GM23248 (cell line): ENCODE measurements at places on chromosomes 13 and 19.
A peak's percentile ranks its signal among the peaks of the same experiment; 100 is the strongest.

DNA sequence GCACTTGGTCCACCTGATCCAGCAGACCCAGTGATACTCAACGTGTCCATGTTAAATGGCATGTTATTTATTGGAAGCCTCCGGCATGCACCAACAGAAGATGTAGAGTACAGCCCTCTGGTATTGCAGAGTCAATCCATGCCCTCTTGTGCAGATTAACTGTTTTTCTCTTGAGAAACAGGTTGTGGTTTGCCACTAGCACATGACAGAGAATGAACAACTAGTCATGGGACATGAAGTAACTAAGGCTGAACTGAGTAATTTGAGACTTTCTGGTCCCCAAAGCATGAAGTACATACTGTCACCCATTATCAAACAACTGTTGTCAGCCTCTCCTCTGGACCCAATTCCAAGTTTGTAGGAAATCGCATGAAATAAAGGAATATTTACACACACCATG, 3.2 kb downstream of the ZNF562 start:
- no peak for DNase-seq

DNA sequence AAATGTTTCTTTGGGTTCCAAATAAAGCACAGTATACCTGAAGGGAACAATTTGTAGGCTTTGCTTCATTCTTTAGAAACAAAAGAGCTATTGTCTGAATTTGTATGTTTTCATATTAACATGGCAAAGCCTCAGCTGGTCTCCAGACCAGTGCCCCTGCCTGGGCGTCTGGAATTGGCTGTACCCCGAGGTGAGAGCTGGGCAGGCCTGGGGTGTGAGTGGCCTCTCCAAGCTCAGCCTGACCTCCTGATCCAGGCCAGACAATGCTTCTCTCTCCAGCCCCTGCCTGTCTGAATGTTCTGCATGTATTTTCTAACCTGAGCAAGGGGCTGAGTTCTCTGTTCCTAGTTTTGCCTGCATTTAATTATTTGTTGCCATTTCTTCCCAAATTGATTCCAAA, 66.3 kb upstream of the MCF2L start:
- no peak for DNase-seq

GRCh38 chr13:32036126-32036695, 4.6 kb downstream of the FRY start:
- DNase-seq = no peak

- no peak for DNase-seq
These were observed 8.2 kb downstream of the SPPL2B start for GRCh38 chr19:2336528-2337328.

- DNase-seq = peak; percentile 48
These were observed 80.9 kb upstream of the UQCRFS1 start for GRCh38 chr19:29293736-29294342.

DNA sequence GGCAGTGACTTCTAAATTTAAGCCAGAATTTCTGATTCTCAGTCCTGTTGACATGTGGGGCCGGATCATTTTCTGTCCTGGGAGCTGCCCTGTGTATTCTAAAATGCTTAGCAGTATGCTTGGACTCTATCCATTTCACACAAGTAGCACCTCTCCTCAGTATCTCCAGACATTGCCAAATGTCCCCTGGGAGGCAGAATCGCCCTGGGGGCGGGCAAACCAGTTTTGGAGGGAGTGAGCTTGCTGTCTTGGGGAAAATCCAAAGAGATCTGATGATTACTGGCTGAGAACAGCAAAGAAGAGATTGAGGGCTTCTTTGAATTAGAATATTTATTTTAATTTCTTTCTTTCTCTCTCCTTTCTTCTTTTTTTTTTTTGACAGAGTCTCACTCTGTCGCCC, 16.4 kb downstream of the VAV1 start:
- DNase-seq = no peak

GRCh38 chr13:31001647-31002046, 69.2 kb downstream of the TEX26 start:
- no peak for DNase-seq

GRCh38 chr13:31790992-31791391, 51.7 kb downstream of the RXFP2 start:
- DNase-seq = peak; percentile 36

DNA sequence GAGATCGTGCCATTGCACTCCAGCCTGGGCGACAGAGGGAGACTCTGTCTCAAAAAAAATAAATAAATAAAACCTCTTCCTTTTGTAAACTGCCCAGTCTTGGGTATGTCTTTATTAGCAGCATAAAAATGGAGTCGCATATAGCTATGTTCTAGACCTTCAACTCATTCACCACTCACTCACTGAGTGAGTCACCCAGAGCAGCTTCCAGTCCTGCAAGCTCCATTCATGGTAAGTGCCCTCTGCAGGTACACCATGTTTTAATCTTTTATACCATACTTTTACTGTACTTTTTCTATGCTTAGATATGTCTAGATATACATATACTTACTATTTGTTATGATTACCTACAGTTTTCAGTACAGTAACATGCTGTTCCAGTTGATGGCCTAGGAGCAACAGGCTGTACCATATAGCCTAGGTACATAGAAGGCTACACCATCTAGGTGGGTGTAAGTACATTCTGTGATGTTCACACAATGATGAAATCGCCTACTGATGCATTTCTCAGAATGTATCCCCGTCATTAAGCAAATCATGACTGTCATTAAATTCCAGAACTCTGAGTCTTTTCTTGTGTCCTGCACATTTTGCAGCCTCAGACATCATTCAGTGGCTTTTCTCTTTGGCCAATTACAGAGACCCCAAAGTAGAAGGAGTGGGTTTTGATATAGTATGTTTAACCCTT, 13.7 kb upstream of the FARP1 start:
- DNase-seq = peak; percentile 82

GRCh38 chr13:40158218-40158617, 502.8 kb downstream of the COG6 start:
- peak; percentile 46 for DNase-seq

GRCh38 chr19:15944401-15944800, 4.4 kb upstream of the OR10H4 start:
- DNase-seq = no peak

GRCh38 chr13:110444226-110444653, 117.3 kb downstream of the RAB20 start:
- DNase-seq = no peak

- DNase-seq = peak; percentile 86
These were observed 5.2 kb downstream of the SPATA13 start for GRCh38 chr13:24165746-24166145.

- DNase-seq = no peak
These were observed 1.1 kb downstream of the SULT2A1 start for GRCh38 chr19:47885067-47885463.

DNA sequence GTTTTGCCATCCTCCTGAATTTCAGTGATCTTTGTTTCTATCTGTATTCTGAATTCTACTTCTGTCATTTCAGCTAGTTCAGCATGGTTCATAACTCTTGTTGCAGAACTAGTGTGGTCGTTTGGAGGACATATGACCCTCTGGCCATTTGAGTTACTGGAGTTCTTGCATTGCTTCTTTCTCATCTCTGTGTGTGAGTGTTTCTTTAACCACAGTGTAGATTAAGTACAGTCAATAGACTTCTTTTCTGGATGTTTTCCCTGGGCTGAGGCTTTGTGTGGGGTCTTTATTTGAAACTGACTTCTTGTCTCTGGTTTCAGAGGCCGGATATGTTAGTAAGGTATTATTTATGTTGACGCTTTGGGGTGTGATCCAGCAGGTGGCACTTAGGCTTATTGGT, 14.7 kb downstream of the IGFL2 start:
- DNase-seq = no peak

GRCh38 chr19:46602392-46603194, 1.5 kb downstream of the CALM3 start:
- peak; percentile 73 for DNase-seq

DNA sequence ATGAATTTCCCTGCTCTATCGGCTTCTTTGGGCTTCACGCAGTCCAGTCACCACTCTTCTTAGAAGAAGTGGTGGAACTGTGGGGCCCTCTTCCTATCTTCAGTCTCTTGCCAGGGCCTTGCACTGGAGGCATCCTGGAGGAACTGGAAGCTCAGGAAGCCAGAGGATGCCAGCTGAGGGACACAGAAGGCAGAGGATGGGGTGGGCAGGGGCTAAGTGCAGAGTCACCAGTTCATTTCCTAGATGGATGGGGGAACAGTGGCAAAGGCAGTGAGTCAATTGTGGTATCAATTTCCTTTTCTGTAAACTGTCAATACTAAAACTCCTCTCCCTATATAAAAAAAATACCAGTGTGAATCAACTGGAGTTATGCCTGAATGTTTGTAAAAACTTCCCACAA, 419.7 kb downstream of the KLF12 start:
- DNase-seq = no peak

GRCh38 chr13:29693275-29693945, 97.9 kb upstream of the SLC7A1 start:
- no peak for DNase-seq

GRCh38 chr19:16386619-16387240, 62.1 kb downstream of the KLF2 start:
- DNase-seq = peak; percentile 74

- no peak for DNase-seq
These were observed 1.5 kb downstream of the NUMBL start for GRCh38 chr19:40688987-40689338.

DNA sequence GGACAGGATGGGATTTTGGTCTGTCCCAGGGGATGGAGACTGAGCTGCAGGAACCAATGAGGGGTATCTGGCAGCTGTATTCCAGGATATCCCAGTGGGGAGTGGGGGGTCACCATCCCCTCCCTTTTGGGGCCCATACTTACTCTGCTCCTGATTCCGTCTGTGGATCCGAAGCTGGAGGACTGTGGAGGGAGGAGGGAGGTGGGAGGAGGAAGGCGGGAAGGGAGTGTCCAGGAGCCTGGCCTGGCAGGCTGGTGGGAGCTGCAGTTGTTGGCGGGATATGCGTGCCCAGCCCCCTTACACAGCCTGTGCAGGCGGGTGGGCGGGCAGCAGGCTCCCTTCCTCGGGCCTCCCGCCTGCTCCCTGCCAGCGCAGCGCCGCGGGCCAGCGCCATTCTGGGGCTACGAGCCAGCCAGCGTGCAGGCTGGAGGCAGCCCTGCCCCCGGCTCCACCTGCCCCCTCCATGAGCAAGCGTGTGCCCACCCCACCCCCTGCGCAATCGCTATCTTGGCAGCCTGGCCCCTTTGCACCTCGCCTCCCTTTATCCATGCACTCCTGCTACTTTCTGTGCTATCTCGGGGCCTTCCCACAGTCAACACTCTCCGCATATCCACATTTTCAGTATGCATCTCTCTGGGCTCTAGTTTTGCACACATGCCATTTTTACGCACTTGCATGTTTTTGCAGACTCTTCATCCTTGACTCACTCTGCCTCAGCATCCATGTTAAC, 2.8 kb downstream of the MAMSTR start:
- peak; percentile 75 for DNase-seq

- no peak for DNase-seq
These were observed 36.5 kb upstream of the OLFM4 start for GRCh38 chr13:52992110-52992509.

GRCh38 chr13:51432576-51432975, 20.3 kb downstream of the INTS6 start:
- DNase-seq = no peak

GRCh38 chr13:44365008-44365407, 8.6 kb upstream of the SERP2 start:
- DNase-seq = peak; percentile 65

DNA sequence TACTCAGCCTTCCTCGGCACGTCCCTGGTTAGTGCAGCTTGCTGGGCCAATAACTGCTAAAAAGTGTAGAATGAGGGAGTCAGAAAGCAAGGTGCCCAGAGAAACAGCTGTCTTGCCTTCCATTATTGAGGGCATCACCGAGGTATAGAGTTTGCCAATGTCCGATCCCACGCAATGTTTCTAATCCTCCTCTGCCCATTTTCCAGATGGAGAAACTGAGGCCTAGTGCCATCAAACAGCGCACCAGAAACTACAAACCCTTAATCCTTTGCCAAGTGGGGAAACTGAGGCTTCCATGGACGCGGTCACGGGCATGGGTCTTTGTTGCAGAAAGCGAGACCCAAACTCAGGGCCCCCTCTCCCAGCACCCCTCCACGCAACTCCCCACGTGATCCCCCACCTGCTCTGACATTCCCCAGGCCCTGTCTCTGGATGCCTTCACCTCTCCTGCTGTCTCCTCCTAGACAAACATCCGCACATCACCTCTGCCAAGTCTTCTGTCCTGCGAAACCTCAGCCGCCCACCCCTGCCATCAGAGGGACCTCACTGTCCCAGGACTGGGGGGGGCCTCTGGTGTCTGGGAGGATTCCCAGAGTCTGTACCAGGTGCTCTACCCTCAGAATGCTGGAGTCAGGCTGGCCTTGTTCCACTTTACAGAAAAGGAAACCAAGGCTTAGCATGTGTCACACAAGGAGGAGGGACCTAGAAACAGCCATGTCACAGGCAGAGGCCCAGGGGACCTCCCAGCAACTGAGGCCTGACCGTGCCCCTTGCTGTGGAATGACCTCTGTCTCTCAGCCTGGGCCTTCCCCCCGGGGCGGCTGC, 930 bp upstream of the PDE4C start:
- DNase-seq = no peak

- peak; percentile 12 for DNase-seq
These were observed 4.5 kb downstream of the ZNF507 start for GRCh38 chr19:32349724-32350470.

DNA sequence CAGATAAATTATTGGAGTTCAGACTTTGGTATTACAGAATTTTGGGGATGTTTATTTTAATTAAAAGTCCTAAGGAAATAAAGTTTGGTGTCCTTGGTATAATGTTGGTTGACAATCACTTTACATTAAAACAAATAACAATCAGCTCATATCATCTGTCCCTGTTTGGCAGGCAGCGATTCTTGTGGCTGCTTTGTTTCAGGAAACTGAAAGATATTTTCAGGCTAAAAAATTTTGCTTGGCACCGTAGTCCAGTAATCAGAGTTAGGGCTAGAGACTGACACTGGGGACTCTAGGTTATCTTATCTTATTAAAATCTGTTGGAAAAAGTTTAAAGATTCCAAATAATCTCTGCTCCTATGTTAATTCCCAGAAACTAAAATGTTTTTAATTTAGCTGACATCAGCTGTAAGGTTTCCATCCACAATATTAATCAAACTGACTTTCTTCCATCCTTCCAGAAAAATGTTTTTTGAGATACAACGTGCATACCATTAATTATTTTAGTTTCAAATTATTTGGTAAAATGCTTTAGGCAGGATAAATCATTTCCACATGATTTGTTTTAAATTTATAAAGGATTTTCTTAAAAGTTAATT, 97.6 kb downstream of the ZIC5 start:
- DNase-seq = no peak

- no peak for DNase-seq
These were observed 71.4 kb downstream of the FREM2 start for GRCh38 chr13:38758277-38758676.

DNA sequence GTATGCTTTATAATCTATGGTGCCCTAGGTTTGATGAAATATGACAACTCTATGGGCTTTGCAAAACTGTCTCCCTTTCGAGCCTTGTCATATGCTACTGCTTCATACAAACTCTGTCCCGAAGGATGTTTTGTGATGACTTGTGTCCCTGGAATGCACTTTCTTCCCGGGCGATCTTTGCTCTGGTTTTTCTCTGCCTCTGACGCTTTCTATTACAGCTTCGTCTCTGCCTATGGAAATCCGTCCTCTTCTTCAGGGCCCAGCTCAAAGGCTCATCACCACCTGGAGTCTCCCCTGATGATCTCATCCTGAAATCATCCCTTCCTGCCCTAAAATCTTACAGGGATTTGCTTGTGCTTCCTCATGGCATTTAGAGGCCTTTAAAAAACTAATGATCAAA, 191.5 kb upstream of the KL start:
- DNase-seq = peak; percentile 88
